ENCODE measurements at places on chromosomes 1 and 21. TPM values are rescaled to one million over a fixed set of nuclear protein-coding genes. Genes with fewer than 3 reads are reported as not detected.

Gene CCDC30
- total RNA-seq = 1.4 TPM

GRCh38 chr1:58318157-58319005 is 228.1 kb downstream of the OMA1 start:
- no peak for DNase-seq

GRCh38 chr1:234589854-234590620 is 19.9 kb downstream of the IRF2BP2 start:
- no peak for DNase-seq

Gene LRRC3
- 5.1 TPM for total RNA-seq

- no peak for DNase-seq
Measured at GRCh38 chr1:185864889-185865517, 130.8 kb downstream of the HMCN1 start.

Gene NBPF6
- total RNA-seq = not detected

Gene ANGPTL3
- not detected for total RNA-seq

GRCh38 chr1:212466898-212467650 is 34.4 kb downstream of the NENF start:
- DNase-seq = no peak

Gene S100A10
- 662 TPM for total RNA-seq

DNA sequence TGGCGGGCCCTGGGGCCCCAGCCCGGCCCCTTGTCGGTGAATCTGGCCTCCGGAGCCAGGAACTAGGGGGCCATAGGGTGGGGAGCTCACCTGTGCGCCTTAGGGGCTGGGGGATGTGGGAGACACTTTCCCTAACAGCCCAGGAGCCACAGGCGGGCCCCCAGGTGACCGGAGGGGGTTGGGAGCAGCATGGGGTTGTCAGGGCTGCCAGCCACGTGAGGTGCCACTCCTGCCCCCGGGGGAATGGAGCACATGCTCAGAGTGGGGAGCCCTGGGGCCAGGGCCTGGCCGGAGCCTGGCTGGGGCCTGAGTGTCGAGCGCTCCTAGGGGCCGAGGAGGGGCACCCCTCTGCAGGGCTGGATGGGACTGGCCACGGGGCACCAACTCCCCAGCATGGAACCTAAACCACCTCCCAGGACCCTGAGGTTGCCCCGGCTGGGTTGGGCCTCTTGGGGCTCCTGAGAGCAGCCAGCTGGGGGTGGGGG is 19.9 kb downstream of the PRXL2B start:
- DNase-seq = no peak

- DNase-seq = no peak
Measured at GRCh38 chr1:75214017-75214416, 79.8 kb downstream of the LHX8 start.

GRCh38 chr21:14099570-14099969 is 111.2 kb downstream of the LIPI start:
- DNase-seq = no peak

Gene CHI3L1
- not detected for total RNA-seq

GRCh38 chr1:53395671-53396215 is 63.5 kb upstream of the DMRTB1 start:
- DNase-seq = no peak

DNA sequence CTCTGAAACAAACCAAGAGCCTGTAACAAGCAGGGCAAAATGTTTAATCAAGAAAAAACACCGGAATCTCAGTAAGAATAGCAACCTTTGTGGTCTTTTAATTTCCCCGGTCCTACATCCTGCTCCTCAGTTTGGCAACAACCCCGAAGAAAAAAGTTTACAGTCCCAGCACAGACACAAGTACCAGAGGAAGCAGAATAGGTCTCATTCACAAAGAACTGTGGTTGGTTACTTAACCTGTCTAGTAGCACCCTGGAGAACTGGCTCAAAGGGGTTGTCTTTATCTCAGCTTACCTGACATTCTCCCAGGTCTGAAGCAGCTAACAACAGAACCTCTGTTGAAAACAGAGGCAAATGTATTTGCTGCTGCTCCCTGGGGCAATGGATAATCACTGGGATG is 399.3 kb downstream of the AJAP1 start:
- no peak for DNase-seq

- no peak for DNase-seq
Measured at GRCh38 chr1:223219846-223220610, 77.0 kb upstream of the TLR5 start.

GRCh38 chr1:63759778-63760177 is 14.0 kb upstream of the ROR1 start:
- no peak for DNase-seq

Gene ETV3L
- not detected for total RNA-seq

Gene TEKT2
- total RNA-seq = not detected

- DNase-seq = peak; percentile 82
Measured at GRCh38 chr1:869499-870244, 54.1 kb upstream of the SAMD11 start.

DNA sequence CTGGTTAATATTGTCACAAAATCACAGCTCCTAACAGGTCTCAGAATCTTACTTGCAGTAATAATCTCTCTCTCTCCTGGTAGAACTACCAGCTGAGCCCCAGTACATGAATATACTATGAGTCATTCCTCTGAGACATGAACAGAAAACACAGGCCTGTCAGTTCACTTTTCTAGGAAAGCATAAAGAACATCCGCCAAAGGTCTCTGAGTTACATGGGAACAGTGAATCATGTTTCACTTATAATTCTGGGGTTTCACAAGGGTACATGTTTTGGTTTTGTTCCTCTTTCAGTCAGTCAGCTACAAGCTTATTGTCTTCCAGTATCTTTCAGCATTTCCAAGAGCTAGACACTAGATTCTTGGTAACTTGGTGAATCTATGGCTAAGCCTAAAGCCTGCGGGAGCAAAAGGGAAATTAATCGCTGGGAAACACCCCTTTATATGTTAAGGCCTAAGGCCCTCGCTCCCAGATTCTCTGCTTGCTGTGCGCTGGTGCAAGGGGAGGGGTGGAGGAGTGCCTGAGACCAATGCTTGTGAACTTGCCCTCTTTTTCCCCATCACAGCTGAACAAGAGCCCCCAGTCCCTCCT is 31.7 kb downstream of the IFNGR2 start:
- peak; percentile 37 for DNase-seq

- DNase-seq = no peak
Measured at GRCh38 chr21:43953021-43953420, 59.1 kb upstream of the TRAPPC10 start.

Gene ZBTB21
- total RNA-seq = 22.1 TPM

Gene AQP10
- total RNA-seq = not detected

- DNase-seq = no peak
Measured at GRCh38 chr1:22691031-22691753, 19.4 kb upstream of the EPHB2 start.

GRCh38 chr1:88825721-88826120 is 65.6 kb downstream of the GTF2B start:
- no peak for DNase-seq

Gene JAM2
- 0.23 TPM for total RNA-seq

GRCh38 chr1:223201967-223202366 is 58.9 kb upstream of the TLR5 start:
- DNase-seq = no peak

GRCh38 chr1:116166011-116166571 is 54.9 kb downstream of the MAB21L3 start:
- DNase-seq = no peak

DNA sequence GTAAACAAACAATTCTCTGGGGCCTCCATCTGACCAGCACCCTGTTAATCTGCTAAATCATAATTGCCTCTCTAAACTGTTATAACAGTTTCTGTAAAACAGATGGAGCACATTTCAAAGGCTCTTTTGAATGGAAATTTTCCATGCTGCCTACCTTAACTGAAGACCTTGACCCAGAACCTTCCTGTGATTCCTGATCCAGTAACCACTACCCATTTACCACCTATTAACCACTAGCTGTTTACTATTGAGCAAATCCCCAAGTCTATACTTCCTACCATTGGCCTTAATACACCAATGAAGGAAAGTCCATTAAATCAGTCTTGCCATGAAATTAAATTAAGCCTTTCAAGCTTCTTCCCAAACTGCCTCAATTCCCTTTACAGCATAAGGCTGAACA is 46.3 kb downstream of the RAB3GAP2 start:
- no peak for DNase-seq

DNA sequence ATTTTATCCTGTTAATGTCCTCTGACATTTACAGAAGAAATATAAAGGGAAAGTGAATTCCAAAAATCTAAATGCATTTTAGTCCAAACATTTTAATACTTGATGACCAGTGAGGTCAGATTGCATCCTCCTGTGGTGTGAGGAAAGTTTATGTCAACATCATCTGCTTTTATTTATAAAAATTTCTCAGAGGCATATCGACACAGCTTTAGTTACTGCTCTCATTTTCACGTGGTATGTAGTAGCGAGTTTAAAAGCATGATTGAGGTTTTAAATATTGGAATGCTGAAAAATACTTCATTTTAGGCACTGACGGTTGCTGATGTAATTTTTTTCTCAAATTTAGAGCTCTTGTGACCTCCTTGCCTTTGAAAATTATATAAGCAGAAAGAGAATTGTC is 234.8 kb downstream of the HMCN1 start:
- no peak for DNase-seq

All from activated CD4-positive, alpha-beta T cell treated with anti-CD3 and anti-CD28 coated beads, Interleukin-2, amount 10 ng/mL, durations not matched to agents 7 days and 5 days (primary cell).